C1 segment of cervical spinal cord (tissue), 14 donors: ENCODE measurements at places on chromosomes 1 and 21.

DNA sequence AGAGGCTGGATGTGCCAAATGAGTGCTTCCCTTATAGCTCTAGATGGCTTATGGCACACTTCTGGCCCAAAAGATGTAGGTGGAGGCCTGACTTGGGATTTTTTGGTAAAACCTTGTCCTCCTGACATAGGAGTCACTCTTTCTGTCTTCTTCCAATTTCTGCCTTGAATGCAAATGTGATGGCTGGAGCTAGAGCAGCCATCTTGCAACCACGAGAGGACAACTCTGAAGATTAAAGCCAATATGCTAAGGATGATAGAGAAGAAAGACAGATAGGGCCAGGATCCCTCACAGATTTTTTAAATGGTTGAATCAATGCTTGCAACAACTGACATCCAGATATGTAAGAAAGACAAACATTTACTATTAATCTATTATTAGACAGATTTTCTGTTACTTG is 8.5 kb upstream of the GPR137B start:
- DNase-seq: no peak

DNA sequence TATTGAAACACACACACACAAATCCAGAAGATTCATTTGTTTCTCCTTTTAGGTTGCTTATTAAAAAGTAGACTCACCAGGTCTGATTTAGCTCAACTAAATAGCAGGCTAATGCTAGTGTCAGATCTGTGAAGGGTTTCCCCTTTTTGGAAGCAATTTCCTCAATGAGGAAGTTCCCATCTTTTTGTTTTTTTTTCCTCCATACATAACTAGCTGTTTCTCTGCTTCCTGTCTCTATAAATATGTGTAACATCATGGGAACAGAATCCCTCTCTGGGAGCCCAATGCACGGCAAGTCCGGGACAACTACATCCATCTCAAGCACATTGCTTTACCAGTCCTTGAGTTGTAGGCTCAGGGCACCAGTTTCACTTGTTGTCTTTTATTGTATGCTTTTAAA is 1421.1 kb downstream of the PLA2G4A start:
- DNase-seq: no peak

DNA sequence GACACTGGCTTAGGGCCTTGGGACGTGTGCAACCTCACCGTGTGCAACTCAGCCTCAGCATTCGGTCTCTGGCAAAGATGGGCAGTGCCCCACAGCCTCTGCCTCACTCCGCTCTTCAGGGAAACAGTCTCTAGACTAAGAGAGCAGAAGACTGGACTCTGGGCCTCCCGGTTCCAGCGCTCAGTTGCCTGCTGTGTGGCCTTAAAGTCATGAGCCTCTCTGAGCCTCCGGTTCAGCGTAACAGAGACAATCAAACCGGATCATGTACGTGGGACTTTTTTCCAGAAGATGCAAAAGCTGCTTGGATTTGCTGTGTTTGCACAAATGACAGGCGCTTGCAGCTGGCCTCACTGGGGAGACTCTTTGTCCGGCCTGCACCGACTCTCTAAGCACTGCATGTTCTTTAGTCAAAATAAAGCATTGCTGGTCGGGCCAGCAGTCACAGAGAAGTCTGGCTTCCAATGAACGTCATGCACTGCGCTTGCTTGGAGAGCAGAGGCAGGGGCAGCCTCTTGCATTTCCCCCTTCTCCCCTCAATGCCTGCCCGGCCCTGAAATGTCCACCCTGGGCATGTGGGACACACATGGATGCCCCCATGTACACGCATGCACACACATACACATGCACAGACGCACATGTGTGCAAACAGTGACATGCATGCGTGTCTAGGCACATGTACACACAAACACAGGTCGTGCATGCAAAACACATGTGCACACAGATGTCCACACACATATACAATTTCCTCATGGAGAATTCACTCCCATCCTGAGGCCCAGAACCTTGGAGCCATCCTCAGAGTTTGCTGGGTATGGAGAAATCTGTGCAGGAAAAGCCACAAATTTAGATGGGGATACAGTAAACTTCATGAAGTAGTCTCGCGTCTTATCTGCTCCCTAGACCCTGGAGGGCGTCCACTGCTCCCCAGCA is 152.4 kb downstream of the PRDM16 start:
- DNase-seq: peak; percentile 18

DNA sequence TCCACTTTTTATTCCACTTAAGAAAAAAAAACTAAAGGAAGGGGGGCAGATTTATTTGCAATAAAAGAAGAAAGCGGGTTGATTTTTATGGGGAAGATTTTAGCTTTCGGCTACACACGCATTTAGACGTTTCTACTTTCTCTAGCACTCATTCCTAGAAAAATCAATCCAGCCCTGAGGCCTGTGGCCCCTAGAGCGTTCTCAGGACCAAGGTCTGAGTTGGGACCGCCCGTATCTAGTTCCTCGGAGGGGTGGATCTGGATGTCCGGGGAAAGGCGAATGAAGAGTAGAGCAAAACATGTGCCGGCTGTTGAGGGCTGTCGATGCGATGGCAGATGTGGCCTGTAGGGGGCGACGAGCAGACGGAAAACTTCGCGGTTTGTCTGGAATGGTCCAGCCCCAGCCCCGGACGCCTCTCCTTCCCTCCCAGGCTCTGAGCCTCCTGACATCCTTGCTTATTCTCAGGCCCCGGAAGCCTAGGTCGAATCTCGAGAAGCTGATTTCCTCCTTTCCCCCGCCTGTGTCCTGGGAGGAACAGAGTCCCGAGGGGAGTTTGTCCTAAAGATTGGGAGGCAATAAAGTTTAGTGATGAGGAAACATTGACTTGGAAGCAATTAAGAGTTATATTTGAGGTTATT is 5.2 kb downstream of the FOXD3 start:
- no peak for DNase-seq

DNA sequence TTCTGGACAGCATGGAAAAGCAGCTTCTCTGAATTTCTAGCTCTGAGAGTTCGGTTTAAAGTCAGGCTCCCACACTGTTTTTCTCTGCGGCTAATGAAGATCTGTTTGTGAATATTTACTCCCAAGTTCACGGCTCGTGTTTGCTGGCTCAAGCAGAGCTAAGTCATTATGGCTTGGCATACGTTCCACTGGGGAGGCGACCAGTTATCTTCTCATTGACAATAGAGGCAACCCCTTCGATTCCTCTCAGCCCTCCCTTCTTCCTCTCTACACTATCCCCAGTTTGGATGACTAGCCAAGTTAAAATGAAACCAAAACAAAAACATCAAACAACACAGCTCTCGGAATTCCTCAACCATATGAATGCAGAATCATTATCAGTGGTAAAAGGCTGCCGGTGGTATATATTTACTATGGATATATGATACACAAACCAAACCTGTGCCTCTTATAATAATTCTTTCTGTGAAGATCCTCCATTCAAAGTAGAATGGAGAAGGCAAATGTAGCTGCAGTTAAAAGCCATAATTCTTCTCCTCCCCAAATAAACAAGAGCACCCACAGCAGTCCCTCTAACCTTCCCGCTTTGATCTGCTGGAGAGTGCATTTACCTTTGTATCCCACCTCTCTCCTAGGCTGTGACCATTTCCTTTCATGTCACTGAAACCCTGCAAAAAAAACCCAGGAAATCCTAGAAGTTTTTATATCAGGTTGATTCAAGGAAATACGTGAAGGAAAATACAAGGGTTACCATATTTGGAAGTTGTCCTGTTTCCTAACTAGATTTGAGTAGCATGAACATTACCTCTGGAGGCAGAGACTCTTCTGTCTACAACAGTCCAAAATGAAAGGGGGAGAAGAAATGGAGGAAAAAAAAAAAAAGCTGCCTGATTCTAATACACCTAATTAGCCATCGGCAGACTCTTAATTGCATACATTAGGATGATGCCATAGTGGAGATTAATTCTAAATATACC is 108.3 kb upstream of the USH2A start:
- DNase-seq: no peak

DNA sequence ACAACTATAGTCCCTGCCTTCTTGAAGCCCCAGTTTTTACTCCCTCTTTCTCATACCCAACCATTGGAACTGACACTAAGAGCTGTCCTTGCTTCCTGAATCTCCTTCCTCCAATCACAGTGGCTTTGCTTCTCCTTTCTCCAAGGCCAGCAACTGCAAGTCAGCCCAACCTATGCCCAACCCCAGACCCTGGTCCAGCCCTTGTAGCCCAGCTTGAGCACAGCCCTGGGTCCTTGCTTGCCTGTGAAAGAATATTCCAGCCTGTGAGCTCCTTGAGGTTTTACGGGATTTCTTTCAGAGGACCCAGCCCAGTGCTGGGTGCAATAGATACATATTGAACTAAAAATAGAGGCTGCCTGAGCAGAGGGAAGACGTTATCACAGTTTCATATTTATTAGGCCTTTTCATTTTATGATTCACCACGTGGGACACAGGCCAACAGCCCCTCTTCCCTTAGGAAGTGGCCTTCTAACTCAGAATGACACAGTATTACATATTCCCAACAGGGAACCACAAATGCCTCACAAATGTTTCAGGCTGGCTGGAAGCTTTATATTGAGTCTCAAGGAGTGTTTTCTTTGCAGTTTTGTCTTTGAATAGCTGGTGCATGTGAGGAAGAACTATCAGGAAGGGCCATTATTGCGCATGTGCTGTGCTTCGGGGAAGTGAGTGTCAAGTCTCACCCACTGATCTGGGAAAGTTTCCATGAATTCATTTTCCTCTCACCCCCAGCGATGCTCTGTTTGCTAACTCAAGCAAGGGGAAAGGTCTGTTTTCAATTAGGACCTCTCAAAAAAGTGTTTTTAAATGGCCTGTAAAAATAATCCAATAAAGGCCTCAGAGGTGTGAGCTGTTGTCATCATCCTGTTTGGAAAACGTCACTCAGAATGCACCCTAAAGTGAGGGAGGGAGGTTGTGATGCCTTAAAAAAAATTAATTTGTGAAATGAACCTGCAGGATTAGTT is 92.3 kb upstream of the NFIA start:
- no peak for DNase-seq

GRCh38 chr1:228206582-228207351 is 1.1 kb upstream of the OBSCN start:
- DNase-seq: no peak

- DNase-seq: no peak
Observed at GRCh38 chr1:183739741-183740271, 65.1 kb upstream of the RGL1 start.

DNA sequence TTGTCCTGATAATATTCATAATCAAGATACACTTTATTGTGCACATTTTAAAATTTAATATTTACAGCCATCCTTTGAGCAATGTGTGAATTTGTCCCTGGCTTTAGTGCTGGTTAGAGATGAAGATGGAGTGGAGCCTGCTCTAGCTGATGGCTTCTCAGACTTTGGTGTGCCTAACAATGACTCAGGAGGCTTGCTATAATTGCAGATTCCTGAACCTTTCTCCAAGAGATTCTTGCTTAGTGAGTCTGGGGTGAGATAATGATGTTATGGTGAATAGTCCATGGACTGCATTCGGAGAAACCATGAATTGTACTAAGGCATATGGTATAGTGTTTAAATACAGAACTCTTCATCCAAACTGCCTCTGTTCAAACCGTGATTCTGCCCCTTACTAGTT is 307.1 kb downstream of the PAPPA2 start:
- DNase-seq: no peak

DNA sequence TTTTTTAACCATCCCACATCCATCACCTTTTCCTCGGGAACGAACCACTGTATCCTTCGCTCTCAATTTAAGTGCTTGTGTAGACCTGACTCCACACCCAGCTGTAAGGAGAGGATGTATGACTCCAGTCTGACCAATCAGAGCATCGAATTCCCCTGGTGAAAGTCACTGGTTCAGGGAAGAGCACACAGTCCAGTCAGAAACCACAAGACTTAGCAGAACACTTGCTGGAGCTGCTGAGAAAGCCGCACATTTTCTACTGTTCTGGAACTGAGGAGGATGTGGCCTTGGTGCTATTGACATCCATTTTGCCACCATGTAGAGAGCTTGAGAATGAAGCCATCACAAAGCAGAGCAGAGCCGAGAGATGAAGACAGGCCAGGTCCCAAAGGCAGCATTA is 59.9 kb upstream of the CNN3 start:
- DNase-seq: no peak

DNA sequence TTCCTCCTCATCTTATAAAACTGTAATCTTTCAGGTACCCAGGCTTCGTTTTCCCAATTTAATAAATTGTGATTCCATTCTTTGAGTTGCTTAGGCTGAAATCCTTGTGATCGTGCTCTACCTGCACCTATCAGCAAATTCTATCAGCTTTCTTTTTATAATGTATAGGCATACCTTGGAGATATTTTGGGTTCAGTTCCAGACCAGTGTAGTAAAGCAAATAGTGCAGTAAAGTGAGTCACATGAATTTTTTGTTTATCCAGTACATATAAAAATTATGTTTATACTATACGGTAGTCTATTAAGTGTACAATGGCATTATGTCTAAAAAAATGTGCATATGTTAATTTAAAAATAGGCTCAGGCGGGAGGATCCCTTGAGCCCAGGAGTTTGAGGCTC is 5.5 kb downstream of the SWT1 start:
- DNase-seq: no peak

- DNase-seq: no peak
Observed at GRCh38 chr1:172143384-172144055, 277.0 kb upstream of the C1orf105 start.

DNA sequence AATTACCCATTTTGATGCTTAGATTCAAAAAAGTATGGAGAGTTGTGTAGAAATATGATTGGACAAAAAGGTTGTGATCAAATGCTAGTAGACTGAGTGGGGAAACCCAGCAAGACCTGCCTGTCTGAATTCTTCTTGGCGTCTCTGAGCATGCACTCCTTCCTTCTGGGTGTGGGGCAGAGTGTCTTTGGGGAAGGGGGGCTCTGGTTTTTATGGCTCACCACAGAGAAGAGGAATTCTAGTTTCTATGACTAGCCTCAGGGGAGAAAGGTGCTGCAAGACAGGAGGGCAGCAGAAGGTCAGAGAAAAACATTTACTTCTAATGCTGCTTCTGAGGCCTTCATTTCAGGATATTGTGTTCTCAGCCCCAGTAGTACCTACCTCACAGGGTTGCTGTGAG is 33.9 kb upstream of the PIGC start:
- DNase-seq: no peak

- no peak for DNase-seq
Observed at GRCh38 chr1:110948038-110948810, 15.5 kb downstream of the LRIF1 start.

- DNase-seq: no peak
Observed at GRCh38 chr21:40846587-40847411, at the start of gene DSCAM. Gene DSCAM (minus strand): TSS chr21:40847158. CDS start chr21:40846661, 497 bp downstream.
